Stomach (tissue), 19 donors: ENCODE measurements at places on chromosomes 5 and 9. TPM values are rescaled to one million over a fixed set of nuclear protein-coding genes. Genes with fewer than 3 reads are reported as not detected.

SLC4A9 gene
- total RNA-seq: not detected

PCDHB6 gene
- total RNA-seq: 1.3 TPM

LMX1B gene
- not detected for total RNA-seq

- no peaks in the 10 kb centered on the region for H3K27me3 ChIP-seq
- H3K36me3 ChIP-seq: no peaks in the 10 kb centered on the region
- H3K27ac ChIP-seq: no peak overlapping the region
- DNase-seq: no peak
These were observed 33.3 kb downstream of the AHRR start for GRCh38 chr5:354581-355378.

GRCh38 chr5:136374638-136375037 lies 9.3 kb upstream of the TRPC7 start:
- DNase-seq: no peak
- H3K36me3 ChIP-seq: no peaks in the 10 kb centered on the region
- no peaks in the 10 kb centered on the region for H3K4me1 ChIP-seq
- no peaks in the 10 kb centered on the region for H3K27me3 ChIP-seq
- H3K4me3 ChIP-seq: no peak overlapping the region
- no peak overlapping the region for H3K27ac ChIP-seq

DNA sequence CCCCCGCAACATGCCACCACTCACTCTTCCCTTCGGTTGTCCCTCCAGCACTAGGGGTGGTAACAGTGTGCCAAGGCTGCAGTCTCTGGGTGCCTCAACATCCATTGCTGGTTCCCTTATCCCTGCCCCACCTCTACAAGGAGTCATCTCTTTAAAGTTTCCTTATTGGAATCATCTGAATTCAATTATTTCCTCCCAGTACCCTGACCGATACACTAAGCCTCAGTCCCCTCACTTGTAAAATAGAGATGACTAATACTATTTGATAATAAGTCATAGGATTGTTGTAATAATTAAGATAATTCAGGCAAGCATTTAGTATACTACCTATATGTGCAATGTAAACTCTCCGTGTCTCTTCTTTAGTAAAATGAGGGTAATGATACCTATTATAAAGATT lies 352.5 kb downstream of the ENC1 start:
- H3K4me3 ChIP-seq: no peak overlapping the region
- H3K27me3 ChIP-seq: no peaks in the 10 kb centered on the region
- H3K4me1 ChIP-seq: no peaks in the 10 kb centered on the region
- H3K27ac ChIP-seq: peak overlapping the region; percentile 50

DNA sequence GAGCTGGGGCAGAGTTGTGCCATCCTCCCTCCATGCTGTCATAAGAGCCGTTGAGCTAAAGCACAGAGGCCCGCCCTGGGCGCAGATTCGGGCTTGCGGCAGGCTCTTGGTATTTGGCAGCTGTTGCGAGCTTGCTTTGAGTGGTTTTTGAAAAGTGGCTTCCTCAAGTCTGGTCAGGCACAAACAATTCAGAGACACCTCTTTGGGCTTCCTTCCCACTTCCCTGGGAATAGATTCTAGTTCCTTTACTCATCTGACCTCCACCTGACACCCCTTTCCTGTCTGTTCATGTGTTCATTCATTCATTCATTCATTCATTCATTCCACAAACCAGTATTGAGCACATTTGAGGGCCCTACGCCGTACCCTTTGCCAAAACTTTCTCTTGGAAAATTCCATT lies 27.4 kb downstream of the NCS1 start:
- no peaks in the 10 kb centered on the region for H3K27me3 ChIP-seq
- H3K36me3 ChIP-seq: no peaks in the 10 kb centered on the region
- H3K4me1 ChIP-seq: peaks cover 66% of the 10 kb centered on the region
- peak overlapping the region; percentile 72 for H3K27ac ChIP-seq

DNA sequence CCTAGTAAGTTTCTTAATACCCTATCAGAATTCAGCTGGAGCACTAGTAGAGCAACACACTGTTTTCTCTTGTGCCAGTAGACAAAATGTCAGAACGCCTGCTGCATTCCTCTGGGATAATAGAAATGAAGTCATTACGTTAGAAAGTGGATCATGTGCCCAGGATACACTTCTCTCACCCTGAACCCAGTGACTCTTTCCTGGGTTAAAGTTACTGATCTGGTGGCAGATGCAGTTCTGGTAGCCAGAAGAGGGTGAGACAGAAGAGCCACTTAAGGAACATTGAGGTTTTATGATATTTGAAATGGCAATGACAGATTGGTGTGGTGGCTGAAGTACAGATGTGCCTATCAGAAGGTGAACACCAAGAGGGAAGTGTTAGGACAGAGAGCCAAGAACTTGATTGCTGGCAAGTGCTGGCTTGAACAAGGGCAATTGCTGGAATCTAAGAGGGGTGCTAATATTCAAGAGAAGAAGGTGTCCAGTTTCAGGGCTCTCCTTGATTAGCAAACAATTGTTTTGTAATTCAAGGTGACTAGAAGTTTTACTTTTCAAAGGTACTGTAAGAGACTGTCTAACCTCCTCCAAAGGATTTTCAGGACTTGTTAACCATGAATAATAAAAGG lies 93.7 kb upstream of the ERBIN start:
- H3K4me1 ChIP-seq: no peaks in the 10 kb centered on the region
- DNase-seq: no peak
- no peak overlapping the region for H3K4me3 ChIP-seq
- H3K36me3 ChIP-seq: no peaks in the 10 kb centered on the region
- H3K27ac ChIP-seq: no peak overlapping the region
- no peaks in the 10 kb centered on the region for H3K27me3 ChIP-seq

DNA sequence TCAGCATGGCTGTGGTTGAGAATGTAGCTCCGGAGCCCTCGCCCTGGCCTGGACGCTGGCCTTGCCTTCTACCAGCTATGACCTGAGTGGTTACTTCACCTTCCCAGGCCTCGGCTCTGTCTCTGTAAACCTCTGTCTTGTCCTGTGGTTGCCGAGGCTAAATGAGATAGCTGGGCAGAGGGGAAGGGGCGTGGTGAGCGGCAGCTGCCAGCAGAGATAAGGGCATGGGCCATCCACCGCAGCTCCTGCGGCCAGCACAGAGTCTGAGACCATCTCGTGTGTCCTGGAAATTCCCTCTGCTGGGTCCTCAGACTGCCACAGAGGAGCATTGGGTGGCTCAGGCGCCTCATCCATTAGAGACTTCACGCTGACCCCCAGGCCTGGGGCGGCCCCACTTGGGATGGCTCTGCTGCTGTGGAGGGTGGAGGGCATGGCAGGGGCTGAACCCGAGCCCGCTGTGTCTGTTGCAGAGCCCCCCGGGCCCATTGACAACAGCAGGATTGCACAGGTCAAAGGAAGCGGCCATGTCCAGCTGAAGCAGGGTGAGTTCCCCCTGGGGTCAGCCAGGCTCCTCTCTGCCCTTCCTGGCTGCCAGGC lies 43.9 kb downstream of the USP20 start:
- no peaks in the 10 kb centered on the region for H3K27me3 ChIP-seq
- H3K27ac ChIP-seq: no peak overlapping the region

- no peak for DNase-seq
- H3K4me1 ChIP-seq: peaks cover 5% of the 10 kb centered on the region
These were observed 41.2 kb upstream of the IPPK start for GRCh38 chr9:92711146-92711545.

DNA sequence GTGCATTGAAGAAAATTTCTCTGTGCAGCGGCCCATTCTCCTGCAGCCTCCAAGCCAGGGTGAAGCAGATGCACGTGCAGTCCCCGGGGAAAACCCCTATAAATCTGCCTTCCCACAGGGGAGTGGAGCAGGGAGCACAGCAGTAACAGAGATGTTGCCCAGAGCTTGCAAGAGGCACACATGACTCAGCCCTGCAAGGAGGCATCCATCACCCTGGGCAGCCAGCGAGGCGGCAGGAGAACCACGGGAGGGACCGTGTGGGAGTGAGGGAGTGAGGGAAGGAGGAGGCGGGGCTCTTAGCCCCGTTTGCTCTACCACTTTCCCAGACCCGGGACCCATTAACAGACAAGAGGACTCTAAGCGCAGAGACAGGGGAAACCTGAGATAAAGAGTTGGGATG lies 96.2 kb upstream of the ARAP3 start:
- H3K4me1 ChIP-seq: no peaks in the 10 kb centered on the region
- no peak overlapping the region for H3K27ac ChIP-seq
- no peaks in the 10 kb centered on the region for H3K36me3 ChIP-seq
- DNase-seq: no peak
- no peak overlapping the region for H3K4me3 ChIP-seq
- peaks cover 12% of the 10 kb centered on the region for H3K27me3 ChIP-seq

GRCh38 chr5:181109489-181110013 lies 21.4 kb downstream of the OR2V1 start:
- H3K36me3 ChIP-seq: no peaks in the 10 kb centered on the region
- no peaks in the 10 kb centered on the region for H3K4me1 ChIP-seq
- DNase-seq: no peak

GRCh38 chr5:176365351-176366231 lies at the start of gene ARL10:
Gene ARL10 (plus strand): TSS chr5:176365487. CDS start chr5:176365564, 77 bp downstream.
- peak within 1 kb of the TSS; percentile 78 for H3K4me3 ChIP-seq
- peaks cover 6% of the 10 kb centered on the region for H3K27me3 ChIP-seq
- peak; percentile 78 for DNase-seq
- H3K4me1 ChIP-seq: peaks cover 31% of the 10 kb centered on the region
- H3K27ac ChIP-seq: peak within 1 kb of the TSS; percentile 61

DNA sequence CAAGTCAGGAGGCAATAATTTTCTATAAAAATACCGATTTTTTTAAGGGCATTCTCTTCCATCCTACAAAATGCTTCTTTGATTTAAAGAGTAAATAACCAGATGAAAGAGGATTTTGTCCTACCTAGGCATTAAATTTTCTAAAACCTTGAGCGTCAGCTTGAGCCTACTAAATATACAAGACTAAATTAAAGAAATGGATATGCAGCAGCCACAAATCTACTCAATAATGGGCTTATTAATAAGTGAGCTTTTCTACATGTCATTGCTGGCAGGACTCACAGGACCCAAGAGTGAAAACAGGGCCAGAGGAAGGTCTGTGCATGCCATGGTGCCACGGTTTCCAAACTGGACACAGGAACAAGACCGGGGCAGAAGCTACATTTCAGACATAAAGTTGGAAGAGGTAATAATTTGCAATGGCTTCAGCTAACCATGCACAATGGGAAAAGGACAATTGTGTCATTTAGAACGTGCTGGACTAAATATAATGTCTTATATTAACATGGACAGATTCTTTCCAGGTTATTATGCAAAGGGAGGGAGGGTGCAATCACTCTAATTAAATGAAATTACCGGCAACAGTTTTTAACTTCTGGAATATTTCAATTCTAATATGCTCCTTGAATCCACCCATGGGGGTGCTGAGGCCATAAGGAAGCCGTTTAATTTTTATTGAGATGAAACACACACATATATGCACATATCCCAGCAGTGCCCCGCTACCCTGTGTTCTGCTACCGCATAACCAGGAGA lies 5.2 kb downstream of the WHRN start:
- H3K4me3 ChIP-seq: no peak overlapping the region
- no peak for DNase-seq
- peaks cover 52% of the 10 kb centered on the region for H3K4me1 ChIP-seq
- no peak overlapping the region for H3K27ac ChIP-seq
- H3K27me3 ChIP-seq: no peaks in the 10 kb centered on the region

DNA sequence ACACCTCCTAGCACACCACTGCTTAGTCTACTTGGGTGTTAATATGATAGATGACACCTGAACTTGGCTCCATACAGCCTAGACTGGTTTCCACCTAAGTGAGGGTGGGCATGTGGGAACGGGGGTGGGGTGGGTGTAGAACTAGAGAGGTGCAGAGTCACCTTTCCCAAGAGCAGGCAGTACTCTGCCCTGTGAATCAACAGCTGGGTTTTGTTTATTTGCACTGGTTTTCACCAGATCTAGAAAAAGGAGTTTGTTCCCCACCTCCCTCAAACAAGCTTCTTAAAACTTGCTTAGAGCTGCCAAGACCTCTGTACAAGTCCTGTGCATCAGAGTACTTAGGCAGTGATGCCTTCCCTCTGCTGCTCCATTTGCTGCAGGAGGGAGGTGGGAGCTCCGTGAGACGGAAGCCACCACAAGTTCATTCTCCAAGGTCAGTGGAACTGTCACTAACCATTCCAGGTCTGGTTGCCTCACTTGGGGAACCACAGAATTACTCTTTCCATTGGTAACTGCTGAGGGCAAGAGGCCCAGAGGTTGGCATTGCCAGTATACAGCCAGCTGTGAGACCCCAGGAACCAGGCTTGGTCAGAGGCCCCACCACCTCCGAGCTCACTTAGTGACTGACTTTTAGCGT lies 163.5 kb downstream of the NR3C1 start:
- H3K27me3 ChIP-seq: no peaks in the 10 kb centered on the region
- DNase-seq: no peak
- no peaks in the 10 kb centered on the region for H3K4me1 ChIP-seq
- H3K27ac ChIP-seq: no peak overlapping the region
- H3K4me3 ChIP-seq: no peak overlapping the region

GRCh38 chr5:169978714-169979113 lies 1.6 kb downstream of the INSYN2B start:
- no peak overlapping the region for H3K4me3 ChIP-seq
- no peak overlapping the region for H3K27ac ChIP-seq
- H3K4me1 ChIP-seq: peaks cover 11% of the 10 kb centered on the region
- H3K36me3 ChIP-seq: no peaks in the 10 kb centered on the region
- peaks cover 34% of the 10 kb centered on the region for H3K27me3 ChIP-seq

GRCh38 chr9:135343837-135344522 lies 135.6 kb upstream of the PPP1R26 start:
- no peaks in the 10 kb centered on the region for H3K36me3 ChIP-seq
- no peaks in the 10 kb centered on the region for H3K4me1 ChIP-seq
- no peak overlapping the region for H3K4me3 ChIP-seq
- peak; percentile 68 for DNase-seq
- H3K27me3 ChIP-seq: peaks cover 10% of the 10 kb centered on the region
- no peak overlapping the region for H3K27ac ChIP-seq

- no peak overlapping the region for H3K27ac ChIP-seq
- H3K27me3 ChIP-seq: no peaks in the 10 kb centered on the region
- no peak overlapping the region for H3K4me3 ChIP-seq
- no peak for DNase-seq
- no peaks in the 10 kb centered on the region for H3K4me1 ChIP-seq
These were observed 105.4 kb downstream of the SLC25A46 start for GRCh38 chr5:110844251-110844650.

DNA sequence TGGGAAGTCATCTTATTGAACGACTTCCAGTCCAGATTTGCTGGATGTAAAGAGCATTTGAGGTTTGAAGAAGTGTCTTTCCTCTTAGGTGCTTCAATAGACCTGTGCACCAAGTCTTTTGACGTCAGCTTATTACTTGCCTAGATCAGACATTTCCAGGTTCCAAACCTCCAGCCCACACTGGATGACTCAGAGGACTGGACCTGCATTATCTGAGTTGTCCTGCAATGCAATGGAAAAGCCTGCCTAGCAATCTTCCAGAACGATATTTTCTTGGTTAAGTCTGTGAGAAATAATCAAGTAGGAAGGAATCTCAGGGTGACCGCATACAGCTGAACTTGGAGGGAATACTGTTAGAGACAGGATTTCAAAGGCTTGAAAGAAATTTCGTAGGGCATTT lies 147.2 kb upstream of the MOCS2 start:
- H3K36me3 ChIP-seq: no peaks in the 10 kb centered on the region
- no peaks in the 10 kb centered on the region for H3K27me3 ChIP-seq
- DNase-seq: no peak
- no peak overlapping the region for H3K4me3 ChIP-seq
- H3K4me1 ChIP-seq: no peaks in the 10 kb centered on the region
- no peak overlapping the region for H3K27ac ChIP-seq

GRCh38 chr5:59922220-59922619 lies 28.7 kb upstream of the PDE4D start:
- no peak for DNase-seq
- no peak overlapping the region for H3K4me3 ChIP-seq
- no peaks in the 10 kb centered on the region for H3K4me1 ChIP-seq
- H3K27me3 ChIP-seq: no peaks in the 10 kb centered on the region
